ENCODE measurements at places on chromosomes 16 and 17.

DNA sequence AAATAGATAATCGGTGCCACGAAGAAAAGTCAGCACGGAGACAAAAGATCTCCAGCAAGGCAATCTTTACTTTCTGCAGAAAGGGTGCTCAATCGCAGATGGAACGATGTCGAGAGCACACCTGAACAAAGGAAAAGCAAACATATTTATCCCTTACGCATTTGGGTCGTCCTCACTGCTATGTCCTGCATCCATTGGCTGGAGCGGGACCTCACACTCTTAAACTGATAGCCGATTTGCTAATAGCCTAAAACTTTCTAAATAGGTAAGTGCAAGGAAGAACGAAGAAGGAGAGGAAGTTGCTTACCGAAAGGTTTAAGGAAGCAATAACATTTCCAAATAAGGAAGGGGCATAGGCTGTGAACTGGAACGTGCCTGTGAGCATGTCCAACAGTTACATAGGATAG, 1.2 kb upstream of the AKAP10 start:
- no peak for DNase-seq

- DNase-seq = no peak
Measured at GRCh38 chr16:77556201-77556873, 121.5 kb upstream of the ADAMTS18 start.

GRCh38 chr16:66478733-66479511, 51.8 kb downstream of the BEAN1 start:
- peak; percentile 86 for DNase-seq

DNA sequence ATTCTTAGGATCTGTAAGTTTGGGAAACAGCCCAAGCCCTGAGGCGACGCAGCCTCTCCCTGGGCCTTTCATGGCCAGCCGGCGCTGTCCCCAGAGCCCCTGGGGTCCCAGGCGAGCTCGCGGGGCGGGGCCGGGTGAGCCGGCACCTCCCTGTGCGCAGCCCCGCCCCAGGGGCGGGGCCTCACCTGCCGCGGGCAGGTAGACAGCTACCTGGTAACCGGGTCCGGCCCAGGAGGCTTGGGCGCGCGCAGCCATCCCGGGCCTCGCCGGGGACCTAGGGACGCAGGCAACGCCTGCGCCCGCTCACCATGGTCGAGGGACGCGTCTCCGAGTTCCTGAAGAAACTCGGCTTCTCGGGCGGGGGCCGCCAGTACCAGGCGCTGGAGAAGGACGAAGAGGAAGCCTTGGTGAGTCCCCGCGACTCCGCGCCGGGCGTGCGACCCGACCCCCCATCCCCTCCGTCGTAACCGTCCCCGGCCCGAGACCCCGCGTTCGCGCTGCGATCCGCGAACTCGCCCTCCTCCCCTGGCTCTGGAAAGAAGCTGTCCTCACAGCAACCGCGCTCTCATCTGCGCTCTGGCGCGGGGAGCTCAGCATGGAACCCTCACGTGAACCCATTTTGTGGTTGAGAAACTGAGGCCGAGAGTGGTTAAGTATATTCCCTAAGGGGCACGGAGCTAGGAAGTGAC, at the start of gene ATP2C2:
Gene ATP2C2 (plus strand): TSS at position 231 of the 689 bp plus-strand sequence. CDS start 78 bp downstream, at position 309.
- DNase-seq = peak; percentile 80

DNA sequence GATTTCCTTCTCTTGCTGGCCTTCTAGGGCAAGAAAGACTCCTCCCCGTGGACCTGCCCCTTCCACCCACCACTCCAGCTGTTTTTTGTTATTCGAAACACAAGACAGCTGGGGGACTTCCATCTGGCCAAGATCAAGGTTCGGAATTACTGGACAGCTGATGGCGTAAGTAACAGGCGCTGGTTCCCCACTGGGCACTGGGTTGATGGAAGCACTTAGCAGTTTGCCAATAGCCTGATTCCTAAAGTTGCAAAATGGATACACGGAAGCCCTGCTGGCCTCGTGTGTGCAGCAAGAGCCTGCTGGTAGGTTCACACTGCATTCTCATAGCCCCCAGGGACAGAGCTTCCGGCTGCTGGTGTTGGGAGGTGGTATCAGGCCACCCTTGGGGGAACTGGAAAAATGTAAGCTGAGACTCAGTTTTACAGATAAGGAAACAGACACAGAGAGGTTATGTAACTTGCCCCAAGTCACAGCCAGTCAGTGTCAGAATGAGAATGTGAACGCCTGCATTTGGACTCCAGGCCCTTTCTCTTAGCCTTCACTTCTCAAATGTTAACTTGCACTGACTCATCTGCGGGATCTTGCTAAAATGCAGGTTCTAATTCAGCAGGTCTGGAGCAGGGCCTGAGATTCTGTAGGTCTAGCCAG, 171.7 kb downstream of the KATNIP start:
- no peak for DNase-seq

DNA sequence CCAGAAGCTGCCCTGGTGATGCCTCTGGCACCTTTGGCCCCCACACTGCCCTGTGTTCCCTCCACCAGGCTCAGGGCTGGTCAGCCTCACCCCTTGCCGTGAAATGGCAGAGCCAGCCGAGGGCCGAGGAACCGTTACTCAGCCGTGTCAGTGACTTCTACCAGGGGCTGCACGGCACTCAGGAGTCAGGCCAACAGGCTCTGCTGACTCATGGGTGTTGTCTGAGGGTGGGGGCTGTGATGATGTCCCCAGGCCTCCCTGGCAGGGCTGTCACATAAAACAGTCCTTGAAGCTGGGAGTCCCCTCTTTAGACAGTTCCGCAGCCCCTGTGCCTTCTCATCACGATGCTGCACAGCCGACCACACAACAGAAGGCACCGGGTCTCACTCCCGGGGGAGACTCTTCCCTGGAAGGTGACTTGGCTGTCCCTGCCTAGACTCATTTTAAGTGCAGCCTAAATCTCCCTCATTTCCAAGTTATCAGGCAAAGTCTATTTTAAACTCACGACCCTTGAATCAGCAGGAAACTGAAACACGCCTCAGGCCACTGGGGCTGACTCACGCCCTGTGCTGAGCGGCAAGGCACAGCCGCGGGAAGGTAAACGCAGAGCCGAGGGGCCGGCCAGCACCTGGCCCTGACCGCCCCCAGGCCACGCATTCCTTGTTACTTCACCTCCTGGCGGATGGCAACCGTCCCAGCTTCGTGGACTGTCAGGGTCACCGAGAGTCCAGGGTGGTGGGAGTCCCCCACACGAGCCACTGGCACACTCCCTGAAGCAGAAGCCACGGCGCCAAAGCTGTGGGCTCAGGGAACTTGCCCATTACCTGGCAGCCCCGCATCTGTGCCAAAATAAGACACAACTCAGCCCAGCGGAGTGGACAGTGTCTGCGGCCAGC, 102.6 kb downstream of the ZNF778 start:
- DNase-seq = peak; percentile 93

- no peak for DNase-seq
Measured at GRCh38 chr17:66268247-66268927, 34.0 kb upstream of the PRKCA start.

DNA sequence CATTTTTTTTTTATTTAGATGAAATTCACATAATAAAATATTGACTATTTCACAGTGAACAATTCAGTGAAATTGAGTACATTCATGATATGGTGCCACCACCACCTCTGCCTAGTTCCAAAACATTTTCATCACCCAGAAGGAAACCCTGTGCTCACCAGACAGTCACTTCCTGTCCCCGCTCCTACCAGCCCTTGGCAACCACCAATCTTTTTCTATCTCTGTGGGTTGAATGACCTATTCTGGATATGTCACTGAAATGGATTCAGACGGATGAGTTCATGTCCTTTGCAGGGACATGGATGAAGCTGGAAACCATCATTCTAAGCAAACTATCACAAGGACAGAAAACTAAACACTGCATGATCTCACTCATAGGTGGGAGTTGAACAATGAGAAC, 40.5 kb downstream of the ATP2C2 start:
- no peak for DNase-seq

DNA sequence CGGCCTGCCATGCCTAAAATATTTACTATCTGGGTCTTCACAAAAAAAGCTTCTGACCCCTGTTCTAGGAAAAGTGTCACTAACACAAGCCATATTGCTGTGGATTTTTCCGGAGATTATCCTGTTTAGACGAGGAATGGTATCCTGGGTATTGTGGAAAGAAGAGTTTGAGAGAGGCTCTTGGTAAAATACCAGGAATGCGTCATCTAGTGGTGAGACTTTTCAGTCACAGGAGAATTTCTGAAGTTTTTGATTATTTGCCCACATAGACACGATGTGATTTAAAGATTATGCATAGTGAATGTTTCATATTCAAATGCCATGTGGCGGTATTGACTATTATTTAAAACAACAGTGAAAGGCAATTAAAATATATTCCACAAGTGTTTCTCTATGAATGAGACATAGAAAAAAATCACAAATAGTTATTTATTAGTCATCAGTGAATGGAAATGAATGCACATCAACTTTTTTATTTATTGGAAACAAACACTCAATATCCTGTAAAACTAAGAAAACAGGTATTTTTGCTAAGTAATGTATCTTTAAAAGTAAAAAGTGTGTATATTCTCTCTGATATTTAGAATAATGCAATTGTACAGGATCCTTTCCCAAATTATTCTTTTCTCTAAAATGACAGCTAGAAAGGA, 7.8 kb downstream of the KRT28 start:
- no peak for DNase-seq

GRCh38 chr17:75783803-75784472, 668 bp upstream of the UNK start:
- peak; percentile 56 for DNase-seq

DNA sequence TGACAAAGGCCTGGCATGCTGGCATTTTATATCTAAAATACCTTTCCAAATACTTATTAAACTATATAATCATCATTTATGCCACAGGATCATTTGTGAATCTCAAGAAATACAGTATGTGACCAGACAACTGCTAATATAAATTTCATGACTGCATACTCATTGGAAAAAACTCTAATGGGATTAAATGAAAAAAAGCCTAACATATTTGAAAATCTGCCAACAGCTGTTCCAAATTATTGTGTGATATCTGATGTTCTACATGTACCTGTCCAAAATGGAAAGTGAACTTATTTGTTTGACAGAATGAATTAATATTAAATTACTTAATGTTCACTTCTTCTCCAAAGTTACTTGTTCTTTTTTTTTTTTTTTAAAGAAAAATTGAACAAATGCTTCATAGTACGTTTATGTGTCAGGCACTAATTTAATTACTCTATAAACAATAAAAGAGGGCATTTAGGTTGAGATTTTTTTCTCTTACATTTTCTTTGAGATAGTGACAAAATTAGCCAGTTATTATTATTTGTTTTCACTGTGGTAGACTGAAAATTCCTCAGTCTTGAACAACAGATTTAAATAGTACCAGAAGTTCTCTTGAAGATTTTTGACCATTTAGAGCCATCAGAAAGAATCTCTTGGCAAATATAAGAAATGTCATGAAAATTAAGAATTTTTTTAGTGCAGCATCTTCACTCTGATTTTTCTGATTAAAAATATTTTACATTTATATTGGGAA, 114.0 kb downstream of the FTO start:
- no peak for DNase-seq

DNA sequence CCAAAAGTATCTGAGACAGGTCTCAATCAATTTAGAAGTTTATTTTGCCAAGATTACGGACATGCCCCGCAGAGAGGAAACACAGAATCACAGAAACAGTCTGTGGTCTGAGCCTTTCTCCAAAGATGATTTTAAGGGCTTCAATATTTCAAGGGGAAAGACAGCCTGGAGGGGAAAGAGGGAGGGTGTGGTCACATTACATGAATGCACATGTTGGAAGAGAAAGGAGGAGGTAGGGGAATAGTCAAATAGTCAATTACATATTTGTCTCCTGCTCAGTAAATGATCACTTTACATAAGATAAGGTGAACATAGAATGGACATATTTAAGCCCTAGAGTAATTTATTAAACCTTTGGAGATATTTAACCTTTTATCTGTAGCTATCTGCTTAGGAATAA, 12.3 kb downstream of the UNC45B start:
- DNase-seq = no peak

GRCh38 chr16:69408475-69408874, 15.9 kb upstream of the CYB5B start:
- no peak for DNase-seq

- DNase-seq = no peak
Measured at GRCh38 chr17:50766222-50767023, 895 bp downstream of the ANKRD40CL start.

DNA sequence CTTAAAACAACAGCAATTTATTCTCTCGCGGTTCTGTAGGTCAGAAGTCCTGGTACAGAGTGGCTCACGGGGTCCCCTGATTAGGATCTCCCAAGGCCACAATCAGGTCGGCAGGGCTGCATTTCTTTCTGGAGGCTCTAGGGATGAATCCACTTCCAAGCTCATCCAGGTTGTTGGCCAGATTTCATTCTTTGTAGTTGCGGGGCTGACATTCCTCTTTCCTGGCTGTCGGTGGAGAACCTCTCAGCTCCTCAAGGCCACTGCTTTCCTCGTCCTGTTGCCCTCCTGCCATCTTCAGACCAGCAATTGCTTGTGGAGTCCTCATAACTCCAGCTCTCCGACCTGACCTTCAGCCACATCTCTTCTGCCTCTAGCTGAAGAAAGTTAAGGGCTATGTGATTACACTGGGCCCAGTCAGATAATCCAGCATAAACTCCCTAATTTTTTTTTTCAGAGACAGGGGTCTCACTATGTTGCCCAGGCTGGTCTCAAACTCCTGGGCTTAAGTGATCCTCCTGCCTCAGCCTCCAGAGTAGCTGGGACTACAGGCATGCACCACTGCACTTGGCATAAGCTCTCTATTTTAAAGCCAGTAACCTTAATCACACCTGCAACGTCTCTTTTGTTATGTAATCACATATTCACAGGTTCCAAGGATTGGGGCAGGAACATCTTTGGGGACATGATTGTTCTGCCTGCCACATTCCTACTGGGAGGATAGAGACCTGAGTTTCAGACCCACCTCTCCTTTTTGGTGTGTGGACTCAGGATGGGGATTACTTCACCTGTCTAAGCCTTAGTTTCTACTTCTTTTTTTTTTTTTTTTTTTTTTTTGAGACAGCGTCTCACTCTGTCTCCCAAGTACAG, 4.1 kb upstream of the GAST start:
- DNase-seq = no peak

- DNase-seq = no peak
Measured at GRCh38 chr16:87956365-87957231, 5.4 kb downstream of the BANP start.

DNA sequence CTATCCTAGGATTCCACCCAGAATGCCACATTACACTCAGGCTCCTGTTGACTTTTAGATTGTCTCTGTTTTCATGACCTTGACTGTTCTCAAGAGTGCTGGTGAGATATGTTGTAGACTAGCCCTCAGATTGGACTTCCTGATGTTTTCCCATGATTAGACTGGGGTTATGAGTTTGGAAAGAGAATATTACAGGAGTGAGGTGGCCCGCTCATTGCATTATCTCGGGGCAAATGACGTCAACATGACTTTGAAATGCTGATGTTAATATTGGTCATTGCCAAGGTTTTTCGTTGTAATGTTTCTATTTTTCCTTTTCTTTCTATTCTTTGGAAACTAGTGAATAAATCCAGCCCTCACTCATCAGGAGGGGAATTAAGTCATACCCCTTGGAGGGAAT, 355.7 kb upstream of the MON1B start:
- DNase-seq = no peak

All from RWPE2 (cell line).